ENCODE measurements at places on chromosomes 13 and 19. TPM values are rescaled to one million over a fixed set of nuclear protein-coding genes. Genes with fewer than 3 reads are reported as not detected.
A peak's percentile ranks its signal among the peaks of the same experiment; 100 is the strongest.

The ELF1 gene
- 17.4 TPM for total RNA-seq

The OR7A5 gene
- not detected for total RNA-seq

The PINLYP gene
- 10.6 TPM for total RNA-seq

DNA sequence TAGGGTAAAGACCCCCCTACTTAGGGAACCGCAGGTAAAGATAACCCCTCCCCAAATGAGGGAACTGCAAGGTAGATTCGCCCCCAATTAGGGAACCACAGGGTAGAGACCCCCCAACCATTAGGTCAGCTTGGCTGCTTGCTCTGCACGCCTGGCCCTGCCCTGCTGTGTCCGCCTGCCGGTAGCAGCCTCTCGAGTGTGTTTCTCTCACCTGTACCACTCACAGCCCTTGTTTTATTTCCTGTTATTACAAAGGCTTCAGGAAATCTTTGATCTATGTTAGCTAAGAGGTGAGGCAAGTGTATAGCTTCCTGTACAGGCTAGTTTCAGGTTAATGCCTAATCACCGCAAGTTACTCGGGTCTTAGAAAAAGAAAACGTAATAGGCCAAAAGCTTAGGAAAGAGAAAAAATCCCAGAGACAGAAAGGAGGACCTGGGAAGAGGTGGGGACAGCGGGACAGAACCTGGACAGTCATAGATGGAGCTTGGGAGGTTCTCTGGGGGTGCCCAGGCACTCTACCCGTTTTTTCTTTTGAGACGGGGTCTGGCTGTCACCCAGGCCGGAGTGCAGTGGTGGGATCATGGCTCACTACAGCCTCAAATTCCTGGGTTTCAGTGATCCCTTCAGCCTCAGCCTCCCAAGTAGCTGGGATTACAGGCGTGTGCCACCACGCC lies 23.1 kb upstream of the EIF3G start:
- no peaks in the 10 kb centered on the region for H3K27me3 ChIP-seq
- H3K4me3 ChIP-seq = no peak overlapping the region
- H3K36me3 ChIP-seq = peaks cover 73% of the 10 kb centered on the region
- no peak for DNase-seq

DNA sequence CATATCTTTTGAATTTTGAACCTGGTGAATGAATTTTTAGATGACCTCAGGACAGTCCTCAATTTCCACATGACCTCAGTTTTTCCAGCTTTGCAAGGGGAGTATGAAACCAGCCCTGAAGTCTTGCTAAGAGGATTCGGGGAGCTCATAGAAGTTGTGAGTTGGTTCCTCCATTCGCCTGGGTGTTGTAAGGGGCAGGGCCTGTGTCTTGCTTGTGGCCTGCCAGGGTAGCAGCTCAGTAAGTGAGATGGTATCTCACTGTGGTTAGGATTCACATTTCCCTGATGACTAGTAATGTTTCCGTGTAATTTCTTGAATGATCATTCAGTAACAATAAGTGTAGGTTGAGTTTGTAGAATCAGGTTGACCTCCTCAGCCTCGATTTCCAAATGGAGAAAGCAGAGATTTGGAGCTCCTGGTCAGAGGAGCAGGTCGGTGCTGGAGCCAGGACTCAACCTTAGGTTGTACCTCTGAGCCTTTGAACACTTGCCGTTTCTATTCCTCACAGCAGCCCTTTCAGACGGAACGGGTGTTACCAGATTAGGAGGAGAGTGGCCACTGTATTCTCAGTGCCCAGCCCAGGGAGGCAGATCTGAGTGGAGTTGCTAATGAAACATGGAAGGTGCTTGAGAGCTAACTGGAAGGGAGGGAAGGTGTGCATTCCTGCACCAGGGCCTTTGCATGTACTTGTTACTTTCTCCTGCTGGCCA lies 14.6 kb downstream of the NACC1 start:
- H3K4me3 ChIP-seq = no peak overlapping the region
- H3K36me3 ChIP-seq = peaks cover 26% of the 10 kb centered on the region
- no peaks in the 10 kb centered on the region for H3K27me3 ChIP-seq
- no peak for DNase-seq
- H3K27ac ChIP-seq = peak overlapping the region; percentile 15
- no peaks in the 10 kb centered on the region for H3K4me1 ChIP-seq

DNA sequence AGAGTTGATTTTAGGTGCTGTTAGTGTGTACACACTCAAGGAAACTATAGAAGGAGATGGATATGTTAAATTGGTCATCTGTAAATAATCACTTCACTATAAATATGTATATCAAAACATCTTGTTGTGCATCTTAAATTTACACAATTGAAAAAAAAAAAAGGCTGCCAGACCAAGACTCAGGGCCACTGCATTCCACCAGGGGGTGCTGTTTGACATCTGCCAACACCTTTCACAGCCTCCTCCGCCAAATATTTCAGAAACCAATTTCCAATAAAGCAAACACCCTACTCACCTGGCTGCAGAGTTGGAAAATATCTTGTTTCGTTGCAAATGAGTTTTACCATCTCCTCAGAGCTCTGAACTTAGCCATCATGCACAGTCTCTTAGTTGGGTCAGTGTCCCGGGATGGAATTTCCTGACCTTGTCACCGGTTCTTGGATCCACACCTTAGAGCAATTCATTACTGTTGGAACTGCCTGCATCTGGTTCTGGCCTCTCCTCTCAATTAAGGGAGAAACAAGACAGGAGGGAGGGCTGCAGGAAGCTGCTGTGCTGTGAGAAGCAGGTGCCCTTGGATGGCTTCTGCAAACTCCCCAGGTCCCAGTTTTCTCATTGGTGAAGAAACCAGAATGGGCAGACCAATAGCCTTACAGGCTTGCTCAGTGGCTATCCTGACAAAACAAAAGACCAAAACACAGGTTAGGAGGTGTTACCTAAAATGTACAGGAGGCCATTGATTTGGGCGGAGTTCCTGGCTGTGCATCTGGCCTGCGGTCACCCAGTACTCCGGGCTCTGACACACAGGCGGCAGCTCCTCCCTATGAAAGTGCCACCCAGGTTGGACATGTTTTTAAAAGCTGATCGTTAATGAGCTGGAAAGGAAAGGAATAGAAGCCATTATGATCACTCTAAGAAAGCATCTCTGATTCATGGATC lies 746.6 kb downstream of the UQCRFS1 start:
- no peaks in the 10 kb centered on the region for H3K27me3 ChIP-seq
- no peaks in the 10 kb centered on the region for H3K36me3 ChIP-seq
- H3K4me1 ChIP-seq = peaks cover 32% of the 10 kb centered on the region
- peak; percentile 79 for DNase-seq
- no peak overlapping the region for H3K27ac ChIP-seq

DNA sequence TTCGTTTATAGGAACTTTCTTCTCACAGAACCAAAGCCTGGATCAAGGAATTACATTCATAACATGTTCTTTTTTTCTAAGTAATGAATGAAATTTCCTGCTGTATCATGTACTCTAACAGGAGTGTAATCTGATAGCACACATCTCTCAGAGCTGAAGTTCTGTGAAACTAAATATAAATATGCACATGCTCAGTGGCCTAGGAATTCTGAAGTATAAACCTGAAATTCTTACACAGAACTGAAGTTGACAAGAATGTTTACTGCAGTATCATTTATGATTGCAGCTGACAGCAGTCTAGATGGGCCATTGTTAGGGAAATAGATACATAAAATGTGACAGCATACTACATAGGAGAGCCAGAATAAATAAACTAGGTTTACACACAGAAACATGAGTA lies 54.5 kb downstream of the USP12 start:
- no peak overlapping the region for H3K4me3 ChIP-seq
- H3K4me1 ChIP-seq = peaks cover 51% of the 10 kb centered on the region
- H3K27ac ChIP-seq = peak overlapping the region; percentile 8
- no peaks in the 10 kb centered on the region for H3K27me3 ChIP-seq
- DNase-seq = no peak

DNA sequence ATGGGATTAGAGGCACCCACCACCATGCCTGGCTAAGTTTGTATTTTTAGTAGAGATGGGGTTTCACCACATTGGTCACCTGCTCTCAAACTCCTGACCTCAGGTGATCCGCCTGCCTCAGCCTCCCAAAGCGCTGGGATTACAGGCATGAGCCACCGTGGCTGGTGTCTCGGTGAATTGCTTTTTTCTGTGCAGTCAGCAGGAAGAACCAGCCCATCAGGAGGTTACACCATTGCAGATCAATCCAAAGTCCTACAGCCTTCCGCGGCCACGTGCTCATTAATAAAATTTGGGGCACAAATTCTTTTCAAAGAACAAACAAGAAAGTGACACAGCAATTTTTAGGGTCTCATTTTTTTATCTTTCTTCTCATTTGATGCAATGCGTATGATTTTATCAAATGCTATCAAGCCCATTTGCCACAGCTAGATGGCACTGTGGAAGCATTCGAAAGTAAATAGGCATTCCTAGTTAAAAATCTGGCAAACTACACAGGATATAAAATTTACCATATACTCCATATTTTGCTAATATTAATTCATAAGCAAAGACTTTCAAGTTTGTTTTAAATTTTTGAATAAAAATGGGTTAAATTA lies 54.4 kb upstream of the ZNF835 start:
- peaks cover 13% of the 10 kb centered on the region for H3K27me3 ChIP-seq
- H3K36me3 ChIP-seq = peaks cover 71% of the 10 kb centered on the region
- no peak for DNase-seq
- H3K4me1 ChIP-seq = no peaks in the 10 kb centered on the region
- H3K27ac ChIP-seq = no peak overlapping the region

DNA sequence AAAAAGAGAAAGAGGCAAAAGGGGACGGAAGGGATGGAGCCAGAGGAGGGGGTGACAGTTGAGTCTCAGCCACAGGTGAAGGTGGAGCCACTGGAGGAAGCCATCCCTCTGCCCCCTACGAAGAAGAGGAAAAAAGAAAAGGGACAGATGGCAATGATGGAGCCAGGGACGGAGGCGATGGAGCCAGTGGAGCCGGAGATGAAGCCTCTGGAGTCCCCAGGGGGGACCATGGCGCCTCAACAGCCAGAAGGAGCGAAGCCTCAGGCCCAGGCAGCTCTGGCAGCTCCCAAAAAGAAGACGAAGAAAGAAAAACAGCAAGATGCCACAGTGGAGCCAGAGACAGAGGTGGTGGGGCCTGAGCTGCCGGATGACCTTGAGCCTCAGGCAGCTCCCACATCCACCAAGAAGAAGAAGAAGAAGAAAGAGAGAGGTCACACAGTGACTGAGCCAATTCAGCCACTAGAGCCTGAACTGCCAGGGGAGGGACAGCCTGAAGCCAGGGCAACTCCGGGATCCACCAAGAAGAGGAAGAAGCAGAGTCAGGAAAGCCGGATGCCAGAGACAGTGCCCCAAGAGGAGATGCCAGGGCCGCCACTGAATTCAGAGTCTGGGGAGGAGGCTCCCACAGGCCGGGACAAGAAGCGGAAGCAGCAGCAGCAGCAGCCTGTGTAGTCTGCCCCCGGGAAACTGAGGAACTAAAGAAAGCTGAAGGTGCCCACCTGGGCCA lies 2.5 kb downstream of the POLR1G start:
- peaks cover 29% of the 10 kb centered on the region for H3K36me3 ChIP-seq
- peaks cover 6% of the 10 kb centered on the region for H3K4me1 ChIP-seq
- no peaks in the 10 kb centered on the region for H3K27me3 ChIP-seq
- DNase-seq = no peak
- peak overlapping the region; percentile 64 for H3K27ac ChIP-seq
- no peak overlapping the region for H3K4me3 ChIP-seq

DNA sequence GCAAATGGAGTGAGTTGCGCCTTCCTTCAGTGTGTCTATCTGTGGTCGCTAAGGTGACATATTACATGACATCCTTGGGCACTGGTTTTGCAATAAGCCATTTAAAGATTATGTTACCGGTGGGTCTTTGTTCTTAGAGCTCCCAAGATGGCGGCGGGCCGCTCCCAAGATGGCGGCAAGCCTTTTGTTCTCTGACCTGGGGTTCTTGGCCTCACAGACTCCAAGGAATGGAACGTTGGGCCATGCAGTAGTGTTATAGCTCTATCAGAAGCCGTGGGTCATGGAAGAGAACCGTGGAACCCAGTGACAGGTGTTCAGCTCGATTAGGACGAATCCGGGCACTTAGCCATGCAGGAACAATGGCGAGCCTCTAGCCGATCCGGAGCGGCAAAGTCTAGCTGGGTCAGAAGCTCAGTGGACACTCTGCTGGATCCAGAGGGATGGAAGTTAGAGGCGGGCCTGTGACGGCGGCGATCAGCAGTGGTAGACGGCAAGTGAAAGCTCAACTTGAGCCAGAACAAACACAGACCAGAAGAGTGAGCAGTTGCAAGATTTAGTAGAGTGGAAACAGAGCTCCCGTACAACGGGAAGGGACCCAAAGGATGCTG lies 188.6 kb downstream of the TEX29 start:
- H3K4me1 ChIP-seq = 0 out of 2 replicates have a peak, but pooled peaks cover 7% of the 10 kb centered on the region
- no peaks in the 10 kb centered on the region for H3K36me3 ChIP-seq
- no peak for DNase-seq

- peaks cover 34% of the 10 kb centered on the region for H3K4me1 ChIP-seq
- DNase-seq = no peak
- H3K36me3 ChIP-seq = no peaks in the 10 kb centered on the region
Observed at GRCh38 chr13:77374786-77375185, 47.9 kb upstream of the MYCBP2 start.

DNA sequence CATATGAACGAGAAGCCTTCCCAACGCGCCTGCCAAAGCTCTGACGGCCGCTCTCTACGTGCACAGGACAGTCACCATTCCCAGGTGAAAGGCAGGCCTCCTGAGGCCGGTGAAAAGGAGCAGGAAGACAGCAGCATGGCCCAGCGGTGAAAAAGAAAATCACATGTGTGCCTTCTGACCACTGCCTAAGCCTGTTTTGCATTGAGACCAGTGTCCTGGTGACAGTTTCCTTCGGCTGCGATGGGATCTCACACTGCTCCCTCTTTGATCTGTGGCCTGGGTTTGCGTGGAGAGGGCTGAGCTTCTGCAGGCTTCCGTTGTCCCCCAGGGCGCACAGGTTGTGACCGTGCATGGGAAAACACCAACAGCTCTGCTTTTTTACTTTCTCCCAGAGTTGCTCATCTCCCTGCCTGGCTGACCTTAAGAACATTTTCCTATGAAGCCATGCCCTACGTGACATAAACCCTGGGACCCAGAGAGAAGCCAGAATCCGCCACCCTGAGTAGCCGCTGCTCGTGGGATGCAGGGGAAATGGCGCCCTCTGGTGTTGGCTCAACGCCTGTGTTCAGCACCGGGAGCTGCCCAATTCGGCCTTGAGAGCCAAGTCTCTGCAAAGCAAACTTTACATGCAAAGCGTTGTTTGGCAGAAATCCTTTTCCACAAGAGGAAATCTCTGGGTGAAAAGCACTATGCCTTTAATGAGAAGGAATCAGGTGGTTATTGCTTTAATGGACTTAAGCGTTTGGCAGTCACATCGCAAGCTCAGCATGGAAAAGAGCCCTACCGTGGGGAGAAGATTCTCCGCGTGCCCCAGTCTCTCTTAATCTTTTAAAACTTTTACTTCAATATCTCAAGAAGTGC lies 112.2 kb upstream of the GPR12 start:
- 0 out of 2 replicates have a peak, but pooled peaks cover 2% of the 10 kb centered on the region for H3K27me3 ChIP-seq
- no peak overlapping the region for H3K4me3 ChIP-seq
- H3K27ac ChIP-seq = no peak overlapping the region
- H3K36me3 ChIP-seq = peaks cover 22% of the 10 kb centered on the region
- peaks cover 26% of the 10 kb centered on the region for H3K4me1 ChIP-seq
- peak; percentile 88 for DNase-seq

GRCh38 chr19:33177417-33177979 lies 16.6 kb upstream of the LRP3 start:
- peaks cover 20% of the 10 kb centered on the region for H3K4me1 ChIP-seq
- H3K36me3 ChIP-seq = no peaks in the 10 kb centered on the region
- DNase-seq = peak; percentile 64
- H3K27me3 ChIP-seq = peaks cover 15% of the 10 kb centered on the region
